ENCODE measurements at places on chromosomes 6 and 20. TPM values are rescaled to one million over a fixed set of nuclear protein-coding genes. Genes with fewer than 3 reads are reported as not detected.

SIRPB2 gene
- not detected for total RNA-seq

SAMD5 gene
- total RNA-seq, result 0.85 TPM

EEF1A2 gene
- total RNA-seq, result 3.5 TPM

HTR1E gene
- not detected for total RNA-seq

CST5 gene
- total RNA-seq, result not detected

PBOV1 gene
- not detected for total RNA-seq

APOM gene
- 1.0 TPM for total RNA-seq

Data from smooth muscle cell of the pulmonary artery (primary cell).